ENCODE measurements at places on chromosomes 3 and 15. TPM values are rescaled to one million over a fixed set of nuclear protein-coding genes. Genes with fewer than 3 reads are reported as not detected.

CSTA gene
- total RNA-seq = 0.27 TPM

TLNRD1 gene
- 16.7 TPM for total RNA-seq

STRC gene
- total RNA-seq = 0.54 TPM

TUSC2 gene
- total RNA-seq = 28.8 TPM

FAM240A gene
- total RNA-seq = not detected

HAUS2 gene
- total RNA-seq = 12.4 TPM

NRROS gene
- 118 TPM for total RNA-seq

DAG1 gene
- 18.3 TPM for total RNA-seq

DHX30 gene
- total RNA-seq = 88.3 TPM

FGD5 gene
- total RNA-seq = 21.8 TPM

SLC9C1 gene
- 0.54 TPM for total RNA-seq
